T-helper 2 cell treated with Interferon-gamma antibody and Interleukin-4, amounts not matched to agents 5 μg/mL and 100 μg/mL, for 36 hours (primary cell): ENCODE measurements at places on chromosomes 7 and 10.
A peak's percentile ranks its signal among the peaks of the same experiment; 100 is the strongest.

- no peaks in the 10 kb centered on the region for H3K4me1 ChIP-seq
- no peaks in the 10 kb centered on the region for H3K36me3 ChIP-seq
- H3K27ac ChIP-seq = no peak overlapping the region
These were observed 7.7 kb downstream of the FAM180A start for GRCh38 chr7:135740889-135741288.

DNA sequence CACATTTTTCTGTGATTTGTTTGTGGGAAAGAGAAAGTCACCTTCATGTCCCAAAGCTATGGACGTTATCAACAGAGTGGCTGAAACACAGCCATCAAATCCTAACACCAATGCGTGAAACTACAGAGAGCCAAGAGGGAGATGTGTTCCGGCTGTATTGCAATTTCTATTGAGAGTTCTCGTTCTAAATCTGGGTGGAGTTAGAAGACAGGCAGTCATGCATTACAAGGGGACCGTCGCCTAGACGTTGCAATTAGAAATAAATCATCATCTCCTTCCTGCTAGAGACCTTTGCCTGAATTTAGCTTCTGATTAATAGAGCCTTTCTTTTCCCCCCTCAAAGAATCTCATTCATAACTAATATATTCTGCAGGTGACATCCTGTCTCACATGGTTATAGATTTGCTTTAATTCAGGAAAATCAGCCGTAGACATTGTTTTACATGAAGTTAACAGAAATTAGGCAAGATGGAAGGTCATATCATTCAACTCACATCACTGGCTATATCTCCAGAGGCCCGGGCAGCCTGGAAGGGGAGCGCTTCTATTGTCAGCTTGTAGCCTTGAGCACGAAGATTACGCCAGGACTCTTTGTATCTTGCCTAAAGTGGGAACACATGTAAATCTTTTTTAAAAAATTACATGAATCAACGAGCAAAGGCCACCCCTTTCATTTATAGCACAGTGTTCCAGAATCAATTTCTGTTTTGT lies 52.6 kb downstream of the HABP2 start:
- H3K27ac ChIP-seq = no peak overlapping the region
- no peak for DNase-seq
- H3K36me3 ChIP-seq = no peaks in the 10 kb centered on the region

GRCh38 chr7:150363370-150363769 lies 5.3 kb upstream of the REPIN1 start:
- no peak overlapping the region for H3K4me3 ChIP-seq
- H3K4me1 ChIP-seq = peaks cover 30% of the 10 kb centered on the region
- no peaks in the 10 kb centered on the region for H3K36me3 ChIP-seq
- DNase-seq = no peak

DNA sequence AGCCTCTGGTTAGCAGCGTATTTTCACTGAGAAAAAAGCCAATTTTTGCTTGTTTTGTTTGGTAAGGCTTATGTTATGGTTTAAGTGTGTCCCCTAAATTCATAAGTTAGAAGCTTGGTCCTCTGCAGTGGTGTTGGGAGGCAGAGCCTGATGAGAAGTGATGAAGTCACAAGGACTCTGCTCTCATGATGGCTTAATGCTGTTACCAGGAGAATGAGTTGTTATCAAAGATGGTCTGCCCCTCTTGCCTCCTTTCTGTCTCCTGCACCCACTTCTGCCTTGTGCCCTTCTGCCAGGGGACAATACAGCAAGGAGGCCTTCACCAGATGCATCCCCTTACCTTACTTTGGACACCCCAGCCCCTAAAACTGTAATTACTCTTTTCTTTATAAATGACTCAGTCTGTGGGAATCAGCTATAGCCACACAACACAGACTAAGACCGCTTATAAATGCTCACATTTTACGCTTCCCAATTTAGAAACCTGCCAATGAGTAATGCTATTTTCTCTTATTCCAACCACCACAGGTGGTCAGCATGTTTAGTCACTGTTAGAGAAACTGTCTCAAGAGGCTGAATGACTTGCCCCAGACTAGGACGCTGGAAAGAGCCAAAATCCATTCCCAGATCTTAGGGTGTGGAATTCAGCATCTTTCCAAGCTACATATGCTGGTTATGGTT lies 6.1 kb upstream of the PKD1L1 start:
- DNase-seq = no peak
- peaks cover 20% of the 10 kb centered on the region for H3K4me1 ChIP-seq
- H3K27ac ChIP-seq = no peak overlapping the region

DNA sequence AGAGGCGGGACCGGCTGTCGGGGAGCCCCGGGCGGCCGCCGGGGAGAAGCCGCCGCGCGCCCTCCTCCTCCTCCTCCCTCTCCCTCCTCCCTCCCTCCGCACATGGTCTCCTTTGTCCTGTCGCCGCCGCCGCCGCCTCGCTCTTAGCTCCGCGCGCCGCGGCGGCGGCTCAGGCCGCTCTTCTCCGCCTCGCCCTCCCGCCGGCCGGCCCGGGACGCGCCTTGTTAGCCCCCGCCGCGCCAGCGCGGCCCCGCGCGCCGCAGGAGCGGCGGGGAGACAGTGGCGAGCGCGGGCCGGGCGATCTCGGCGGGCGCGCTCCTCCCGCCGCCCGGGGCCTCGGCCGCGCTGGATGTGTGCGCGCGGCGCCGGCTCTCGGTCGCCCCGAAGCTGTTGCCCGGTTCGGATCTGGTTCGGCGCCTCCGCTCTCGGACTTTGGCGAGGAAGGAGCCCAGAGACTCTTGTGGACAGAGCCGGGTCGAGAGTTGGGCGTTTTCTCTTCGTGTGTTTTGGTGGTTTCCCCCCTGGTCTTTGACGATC lies 437.4 kb upstream of the GALNT17 start:
- H3K4me3 ChIP-seq = peak overlapping the region; percentile 68

DNA sequence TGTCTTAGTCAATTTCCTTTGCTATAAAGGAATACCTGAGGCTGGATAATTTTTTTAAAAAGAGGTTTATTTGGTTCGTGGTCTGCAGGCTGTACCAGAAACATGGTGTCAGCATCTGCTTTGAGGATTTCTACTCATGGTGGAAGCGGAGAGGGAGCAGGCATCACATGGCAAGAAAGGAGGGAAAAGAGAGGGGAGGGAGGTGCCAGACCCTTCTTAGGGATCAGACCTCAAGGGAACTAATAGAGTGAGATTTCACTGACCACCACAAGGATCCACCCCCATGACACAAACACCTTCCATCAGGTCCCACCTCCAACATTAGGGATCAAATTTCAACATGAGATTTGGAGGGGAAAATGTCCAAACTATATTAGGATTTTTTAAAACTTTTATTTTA lies 27.0 kb upstream of the AKR1B10 start:
- H3K4me1 ChIP-seq = peaks cover 3% of the 10 kb centered on the region
- H3K4me3 ChIP-seq = no peak overlapping the region
- no peak overlapping the region for H3K27ac ChIP-seq

DNA sequence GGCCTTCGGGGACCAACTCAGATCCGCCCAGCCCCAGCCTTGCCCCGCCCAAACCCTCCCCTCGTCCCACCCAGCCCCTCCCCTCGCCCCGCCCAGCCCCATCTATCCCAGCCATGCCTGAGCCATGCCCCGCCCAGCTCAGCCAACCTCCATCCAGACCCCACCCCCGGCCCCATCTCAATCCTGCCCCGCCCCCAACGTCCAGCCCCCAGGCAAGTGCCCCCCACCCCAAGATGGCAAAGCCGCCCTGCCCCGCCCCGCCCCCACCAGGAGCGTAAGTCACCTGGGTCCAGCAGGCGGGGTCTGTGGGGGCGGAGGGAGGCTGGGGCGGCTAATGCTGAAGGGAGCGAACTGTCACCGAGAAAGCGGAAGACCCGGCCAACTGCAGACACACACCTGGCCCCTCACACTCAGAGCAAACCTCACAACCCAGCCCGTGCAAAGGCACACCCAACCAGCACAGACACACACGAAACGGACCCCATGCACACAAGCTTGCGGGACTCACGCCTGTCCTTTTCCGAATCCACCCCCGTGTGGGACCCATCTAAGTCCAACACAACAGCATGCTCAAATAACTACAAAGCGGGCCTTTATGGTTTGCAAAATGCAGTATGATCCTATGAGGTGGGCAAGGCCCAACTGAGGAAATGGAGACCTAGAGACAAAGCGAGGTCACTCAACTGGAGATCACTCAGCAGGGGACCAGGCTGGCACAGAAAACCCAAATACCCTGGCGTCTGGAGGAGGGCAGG lies 11.5 kb upstream of the OGA start:
- peaks cover 42% of the 10 kb centered on the region for H3K4me1 ChIP-seq
- H3K4me3 ChIP-seq = peak overlapping the region; percentile 83
- peak; percentile 49 for DNase-seq

- no peak overlapping the region for H3K27ac ChIP-seq
- H3K36me3 ChIP-seq = no peaks in the 10 kb centered on the region
- no peak overlapping the region for H3K4me3 ChIP-seq
These were observed 54.5 kb downstream of the LRRN3 start for GRCh38 chr7:111145472-111145871.

DNA sequence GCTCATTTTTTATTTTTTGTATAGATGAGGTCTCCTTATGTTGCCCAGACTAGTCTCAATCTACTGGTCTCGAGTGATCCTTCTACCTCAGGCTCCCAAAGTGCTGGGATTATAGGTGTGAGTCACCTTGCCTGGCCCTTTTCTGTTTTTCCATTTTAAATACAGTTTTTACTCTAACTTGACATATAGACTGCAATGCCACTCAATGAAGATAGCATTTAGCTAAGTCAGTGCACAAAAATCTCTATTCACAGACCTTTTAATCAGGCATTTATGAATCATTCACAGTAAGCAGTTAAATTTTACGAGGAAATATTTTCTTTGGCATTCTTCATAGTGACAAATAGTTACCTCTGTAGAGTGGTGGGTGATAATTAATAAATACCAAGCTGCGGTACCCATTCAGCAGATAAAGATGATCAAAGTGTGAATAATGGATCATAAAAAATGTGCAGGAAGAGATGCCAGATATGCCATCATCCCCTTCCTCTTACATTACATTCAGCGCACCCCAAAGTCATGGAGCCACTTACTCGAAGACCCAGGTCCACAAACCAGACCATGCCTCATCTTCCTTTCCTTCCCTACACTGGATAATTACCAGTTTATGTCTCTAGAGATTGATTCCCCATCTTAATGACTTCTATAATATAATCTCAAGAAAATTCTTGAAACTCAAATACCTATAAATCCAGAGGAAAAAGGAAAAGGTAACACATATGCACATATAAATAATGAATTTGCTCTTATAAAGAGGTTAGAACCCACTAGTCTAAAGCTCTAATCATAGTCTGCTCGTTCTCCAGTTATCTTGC lies 56.0 kb downstream of the UBE2H start:
- no peak overlapping the region for H3K27ac ChIP-seq
- no peaks in the 10 kb centered on the region for H3K27me3 ChIP-seq
- H3K4me1 ChIP-seq = peaks cover 2% of the 10 kb centered on the region
- H3K36me3 ChIP-seq = peaks cover 10% of the 10 kb centered on the region

GRCh38 chr7:84780158-84781124 lies 406.4 kb downstream of the SEMA3D start:
- H3K27ac ChIP-seq = no peak overlapping the region
- H3K36me3 ChIP-seq = no peaks in the 10 kb centered on the region
- H3K27me3 ChIP-seq = no peaks in the 10 kb centered on the region
- no peak for DNase-seq
- no peak overlapping the region for H3K4me3 ChIP-seq

DNA sequence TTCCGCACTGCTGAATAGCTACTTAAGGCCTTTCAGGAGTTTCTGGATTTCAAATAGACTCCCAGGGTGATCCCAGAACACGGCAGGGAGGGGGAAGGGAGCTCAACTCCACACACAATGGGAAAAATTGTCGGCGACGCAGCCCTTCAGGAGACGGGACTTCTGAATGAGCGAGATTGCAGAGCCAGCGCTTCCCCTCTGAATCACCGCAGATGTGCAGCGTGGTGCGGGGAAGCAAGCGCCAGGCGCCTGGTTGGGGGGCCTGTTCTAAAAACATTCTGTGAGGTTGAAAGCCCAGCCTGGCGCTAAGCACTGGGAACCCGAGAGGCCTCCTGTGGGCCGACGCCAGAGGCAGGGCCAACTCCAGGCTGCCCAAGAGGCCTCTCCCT lies 163.3 kb downstream of the MAD1L1 start:
- no peak overlapping the region for H3K27ac ChIP-seq
- DNase-seq = no peak
- no peak overlapping the region for H3K4me3 ChIP-seq
- H3K4me1 ChIP-seq = peaks cover 6% of the 10 kb centered on the region
- H3K27me3 ChIP-seq = no peaks in the 10 kb centered on the region

DNA sequence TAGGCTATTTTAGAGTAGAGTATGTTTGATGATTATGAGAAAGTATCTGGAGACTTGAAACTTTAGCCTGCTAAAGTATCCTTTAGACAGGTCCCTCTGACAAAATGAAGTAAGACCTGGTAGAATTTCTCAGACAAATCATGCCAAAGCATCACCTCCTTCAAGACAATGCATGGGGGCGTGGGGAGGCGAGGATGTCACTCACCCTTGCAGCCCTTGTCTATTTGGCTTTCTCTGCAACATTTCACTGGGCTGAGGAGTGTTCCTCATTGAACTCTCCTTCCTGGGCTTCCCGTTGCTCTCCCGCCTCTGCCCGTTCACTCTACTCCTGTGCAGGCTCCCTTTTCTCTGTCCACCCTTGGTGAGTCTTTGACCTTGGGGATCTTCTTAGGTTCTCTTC lies 98.5 kb downstream of the JAZF1 start:
- H3K36me3 ChIP-seq = no peaks in the 10 kb centered on the region
- DNase-seq = no peak
- H3K4me3 ChIP-seq = no peak overlapping the region
- H3K27ac ChIP-seq = no peak overlapping the region
- H3K27me3 ChIP-seq = peaks cover 10% of the 10 kb centered on the region
- H3K4me1 ChIP-seq = no peaks in the 10 kb centered on the region

- H3K27me3 ChIP-seq = peaks cover 21% of the 10 kb centered on the region
- H3K4me3 ChIP-seq = no peak overlapping the region
- peaks cover 4% of the 10 kb centered on the region for H3K4me1 ChIP-seq
- DNase-seq = no peak
- no peak overlapping the region for H3K27ac ChIP-seq
These were observed 8.7 kb upstream of the PTPN12 start for GRCh38 chr7:77528368-77528767.

DNA sequence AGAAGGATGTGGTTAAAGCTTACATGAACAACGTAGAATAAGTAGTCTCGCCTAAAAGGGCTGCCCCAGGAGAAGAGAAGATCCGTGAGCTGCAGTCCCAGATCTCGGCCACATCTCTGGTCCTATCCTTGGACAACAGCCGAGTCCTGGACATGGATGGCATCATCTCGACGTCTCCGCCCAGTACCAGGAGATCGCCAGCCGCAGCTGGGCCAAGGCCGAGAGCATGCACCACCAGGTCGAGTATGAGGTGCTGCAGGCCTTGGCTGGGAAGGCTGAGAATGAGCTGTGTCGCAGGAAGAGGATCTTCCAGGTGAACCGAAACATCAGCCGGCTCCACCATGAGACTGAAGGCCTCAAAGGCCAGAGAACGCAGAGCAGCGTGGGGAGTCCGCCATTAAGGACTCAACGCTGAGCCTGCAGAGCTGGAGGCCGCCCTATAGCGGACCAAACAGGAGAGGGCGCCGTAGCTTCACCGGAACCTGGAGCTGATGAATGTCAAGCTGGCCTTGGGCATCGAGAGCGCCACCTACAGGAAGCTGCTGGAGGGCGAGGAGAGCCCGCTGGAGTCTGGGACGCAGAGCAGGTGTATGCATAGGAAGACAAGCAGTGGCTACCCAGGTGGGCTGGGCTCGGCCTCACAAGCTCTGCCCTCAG lies 22.2 kb downstream of the LIPK start:
- peak; percentile 50 for DNase-seq
- no peak overlapping the region for H3K4me3 ChIP-seq
- H3K4me1 ChIP-seq = peaks cover 6% of the 10 kb centered on the region
